ENCODE measurements at places on chromosomes 3 and 15. TPM values are rescaled to one million over a fixed set of nuclear protein-coding genes. Genes with fewer than 3 reads are reported as not detected.

The AADACL2 gene
- total RNA-seq, result not detected

The MEX3B gene
- total RNA-seq, result 1.3 TPM

The IL5RA gene
- total RNA-seq, result not detected

The LTK gene
- 1.1 TPM for total RNA-seq

The COL7A1 gene
- total RNA-seq, result 5.4 TPM

The SOX14 gene
- not detected for total RNA-seq

The SPESP1 gene
- 3.2 TPM for total RNA-seq

The KLHDC8B gene
- total RNA-seq, result 32.0 TPM

The TLNRD1 gene
- 4.4 TPM for total RNA-seq

GRCh38 chr3:10353160-10353559 is 32.2 kb upstream of the SEC13 start:
- H3K36me3 ChIP-seq, result peaks cover 14% of the 10 kb centered on the region
- peak; percentile 29 for DNase-seq
- H3K27ac ChIP-seq, result no peak overlapping the region
- no peak overlapping the region for H3K4me3 ChIP-seq
- H3K4me1 ChIP-seq, result no peaks in the 10 kb centered on the region

GRCh38 chr15:72368899-72369298 is 6.9 kb downstream of the HEXA start:
- DNase-seq, result peak; percentile 19
- H3K4me3 ChIP-seq, result no peak overlapping the region
- peaks cover 19% of the 10 kb centered on the region for H3K4me1 ChIP-seq
- peak overlapping the region; percentile 10 for H3K27ac ChIP-seq

DNA sequence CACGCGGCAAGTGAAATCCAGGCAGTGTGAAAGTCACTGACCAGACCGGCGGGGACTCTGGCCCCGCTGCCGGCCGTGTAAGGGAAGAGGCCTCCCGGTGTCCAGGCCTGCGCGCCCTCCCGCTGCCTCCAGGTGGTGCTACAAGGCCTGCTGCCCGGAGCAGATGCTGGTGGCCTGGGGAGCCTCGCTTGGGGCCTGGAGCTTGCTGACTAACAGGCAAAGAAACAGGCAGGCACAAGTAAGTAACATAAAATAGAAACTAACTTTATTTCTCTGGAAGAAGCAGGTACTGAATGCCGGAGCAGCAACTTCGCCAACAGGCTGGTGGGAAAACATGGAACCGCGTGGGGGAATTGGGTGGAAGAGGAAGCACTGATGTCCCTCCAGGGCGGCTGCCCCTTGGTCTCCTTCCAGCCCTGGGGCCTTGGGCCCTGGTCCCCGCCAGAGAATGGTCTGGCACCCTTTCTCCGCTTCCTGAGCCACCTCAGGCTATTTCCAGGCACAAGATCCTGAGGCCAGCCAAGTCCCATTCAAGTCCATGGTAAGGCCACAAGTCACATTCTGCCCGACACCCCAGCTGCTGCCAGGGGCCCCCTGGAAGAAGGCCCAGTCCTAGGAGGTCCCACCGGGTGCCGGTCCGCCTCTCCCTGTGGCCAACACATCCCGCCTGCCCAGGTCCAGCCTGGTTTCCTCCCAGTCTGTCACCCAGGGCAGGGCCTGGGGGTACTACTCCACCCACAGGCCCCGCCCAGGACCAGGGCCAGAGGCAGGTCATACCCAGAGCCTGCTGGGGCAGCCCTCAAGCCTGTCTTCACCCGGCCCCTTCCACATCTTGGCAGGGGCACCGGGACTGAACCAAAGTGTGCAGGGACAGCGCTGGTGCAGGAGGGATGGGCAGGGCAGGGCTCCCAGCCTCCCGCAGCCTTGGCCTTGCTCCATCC is 45.0 kb downstream of the TNK2 start:
- H3K4me3 ChIP-seq, result peak overlapping the region; percentile 1
- peaks cover 18% of the 10 kb centered on the region for H3K4me1 ChIP-seq
- peak; percentile 97 for DNase-seq
- peak overlapping the region; percentile 91 for H3K27ac ChIP-seq
- peaks cover 29% of the 10 kb centered on the region for H3K36me3 ChIP-seq

- H3K4me1 ChIP-seq, result no peaks in the 10 kb centered on the region
- H3K27ac ChIP-seq, result no peak overlapping the region
- DNase-seq, result no peak
- H3K4me3 ChIP-seq, result no peak overlapping the region
Observed at GRCh38 chr15:48516121-48516520, 129.4 kb downstream of the FBN1 start.

GRCh38 chr15:58019503-58020376 is 45.8 kb downstream of the ALDH1A2 start:
- no peak overlapping the region for H3K4me3 ChIP-seq
- no peaks in the 10 kb centered on the region for H3K36me3 ChIP-seq
- no peak for DNase-seq
- no peaks in the 10 kb centered on the region for H3K27me3 ChIP-seq
- no peaks in the 10 kb centered on the region for H3K4me1 ChIP-seq

- peaks cover 11% of the 10 kb centered on the region for H3K4me1 ChIP-seq
- peak overlapping the region; percentile 26 for H3K4me3 ChIP-seq
- H3K27me3 ChIP-seq, result no peaks in the 10 kb centered on the region
- peak overlapping the region; percentile 36 for H3K27ac ChIP-seq
Observed at GRCh38 chr15:22949074-22949547, 31.1 kb downstream of the CYFIP1 start.

GRCh38 chr15:74845581-74845980 is 2.6 kb upstream of the ULK3 start:
- no peaks in the 10 kb centered on the region for H3K36me3 ChIP-seq
- no peak overlapping the region for H3K4me3 ChIP-seq
- peaks cover 19% of the 10 kb centered on the region for H3K4me1 ChIP-seq
- no peaks in the 10 kb centered on the region for H3K27me3 ChIP-seq

- H3K4me1 ChIP-seq, result no peaks in the 10 kb centered on the region
- H3K36me3 ChIP-seq, result no peaks in the 10 kb centered on the region
- no peak overlapping the region for H3K4me3 ChIP-seq
- no peaks in the 10 kb centered on the region for H3K27me3 ChIP-seq
- no peak overlapping the region for H3K27ac ChIP-seq
Observed at GRCh38 chr15:40183636-40184463, 23.0 kb downstream of the BUB1B start.

GRCh38 chr15:40449275-40449674 is 8.5 kb downstream of the BAHD1 start:
- no peaks in the 10 kb centered on the region for H3K27me3 ChIP-seq
- no peak for DNase-seq
- H3K4me3 ChIP-seq, result no peak overlapping the region
- no peak overlapping the region for H3K27ac ChIP-seq
- H3K4me1 ChIP-seq, result peaks cover 10% of the 10 kb centered on the region
- no peaks in the 10 kb centered on the region for H3K36me3 ChIP-seq

GRCh38 chr15:95742836-95743235 is 587.7 kb upstream of the NR2F2 start:
- no peaks in the 10 kb centered on the region for H3K4me1 ChIP-seq
- H3K27me3 ChIP-seq, result no peaks in the 10 kb centered on the region
- DNase-seq, result no peak
- H3K4me3 ChIP-seq, result no peak overlapping the region

GRCh38 chr3:184085389-184085852 is 11.4 kb upstream of the HTR3E start:
- no peak overlapping the region for H3K4me3 ChIP-seq
- no peaks in the 10 kb centered on the region for H3K4me1 ChIP-seq
- H3K27me3 ChIP-seq, result no peaks in the 10 kb centered on the region
- no peaks in the 10 kb centered on the region for H3K36me3 ChIP-seq
- no peak for DNase-seq
- no peak overlapping the region for H3K27ac ChIP-seq

DNA sequence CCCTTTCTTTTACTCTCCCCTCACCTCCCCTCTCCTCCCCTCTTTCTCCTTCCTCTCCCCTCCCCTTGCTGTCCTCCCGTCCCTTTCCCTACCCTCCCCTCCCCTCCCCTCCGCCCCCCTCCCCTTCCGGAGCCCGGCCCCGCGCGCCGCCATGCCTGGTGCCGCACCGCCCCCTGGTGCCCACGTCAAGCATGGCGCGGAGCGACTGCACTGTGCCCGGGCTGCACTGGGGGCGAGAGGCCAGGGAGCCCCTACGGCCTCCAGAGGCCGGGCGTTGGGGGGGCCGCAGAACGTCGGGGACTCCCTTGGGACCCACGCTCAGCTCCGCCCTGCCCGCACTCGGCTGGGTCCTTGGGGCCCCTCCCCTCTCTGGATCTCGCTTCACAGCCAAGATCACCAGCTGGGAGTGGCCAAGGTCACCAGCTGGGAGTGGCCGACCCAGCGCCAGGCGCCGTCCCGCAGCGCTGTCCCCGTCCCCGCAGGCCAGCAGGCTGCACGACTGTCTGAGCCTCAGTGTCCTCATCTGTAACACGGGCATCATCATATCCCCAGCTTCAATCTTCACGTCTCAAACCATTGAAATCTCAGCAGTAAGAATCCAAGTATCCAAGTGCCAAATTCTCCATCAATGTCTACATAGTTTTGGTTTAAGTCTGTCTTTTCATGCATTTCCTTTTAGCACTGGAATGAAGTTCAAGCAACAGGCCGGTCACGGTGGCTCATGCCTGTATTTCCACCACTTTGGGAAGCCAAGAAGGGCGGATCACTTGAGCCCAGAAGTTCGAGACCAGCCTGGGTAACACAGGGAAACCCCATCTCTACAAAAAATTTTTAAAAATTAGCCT is 42.5 kb downstream of the TPRA1 start:
- peak; percentile 82 for DNase-seq
- no peaks in the 10 kb centered on the region for H3K4me1 ChIP-seq
- H3K27ac ChIP-seq, result peak overlapping the region; percentile 70
- no peaks in the 10 kb centered on the region for H3K27me3 ChIP-seq

DNA sequence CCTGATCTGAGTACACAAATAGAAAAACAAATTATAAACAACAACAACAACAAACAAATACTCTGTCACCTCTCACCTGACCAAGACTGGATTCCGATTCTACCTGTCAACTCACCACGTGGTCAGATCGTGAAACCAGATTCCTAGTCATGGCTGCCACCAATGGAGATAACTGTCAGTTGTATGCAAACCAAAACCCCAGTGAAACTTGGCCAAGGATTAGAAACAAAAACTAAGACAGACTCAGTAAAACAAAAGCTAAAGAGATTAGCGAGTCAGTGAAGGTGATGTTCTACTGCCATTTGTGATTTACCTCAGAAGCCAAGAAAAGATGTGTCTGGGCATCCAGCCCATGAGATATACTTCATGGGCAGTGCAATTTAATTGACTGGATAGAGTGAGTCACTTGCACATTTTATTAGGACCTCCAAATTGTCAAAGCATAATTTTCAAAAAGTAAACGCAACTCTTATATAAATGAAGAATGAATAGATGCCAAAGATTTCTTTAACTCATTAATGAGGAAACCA is 31.1 kb downstream of the PHLDB2 start:
- no peaks in the 10 kb centered on the region for H3K27me3 ChIP-seq
- no peak for DNase-seq
- no peak overlapping the region for H3K27ac ChIP-seq
- H3K36me3 ChIP-seq, result no peaks in the 10 kb centered on the region
- H3K4me3 ChIP-seq, result no peak overlapping the region

- no peaks in the 10 kb centered on the region for H3K27me3 ChIP-seq
- H3K27ac ChIP-seq, result no peak overlapping the region
- no peak for DNase-seq
Observed at GRCh38 chr3:177703788-177704187, 506.5 kb upstream of the TBL1XR1 start.

GRCh38 chr3:80770106-80771074 is 991.1 kb downstream of the GBE1 start:
- no peak overlapping the region for H3K4me3 ChIP-seq
- H3K36me3 ChIP-seq, result no peaks in the 10 kb centered on the region
- H3K27me3 ChIP-seq, result no peaks in the 10 kb centered on the region
- DNase-seq, result no peak

Measured in psoas muscle (tissue), 8 donors.